ENCODE measurements at places on chromosomes 2 and 18. TPM values are rescaled to one million over a fixed set of nuclear protein-coding genes. Genes with fewer than 3 reads are reported as not detected.

DNA sequence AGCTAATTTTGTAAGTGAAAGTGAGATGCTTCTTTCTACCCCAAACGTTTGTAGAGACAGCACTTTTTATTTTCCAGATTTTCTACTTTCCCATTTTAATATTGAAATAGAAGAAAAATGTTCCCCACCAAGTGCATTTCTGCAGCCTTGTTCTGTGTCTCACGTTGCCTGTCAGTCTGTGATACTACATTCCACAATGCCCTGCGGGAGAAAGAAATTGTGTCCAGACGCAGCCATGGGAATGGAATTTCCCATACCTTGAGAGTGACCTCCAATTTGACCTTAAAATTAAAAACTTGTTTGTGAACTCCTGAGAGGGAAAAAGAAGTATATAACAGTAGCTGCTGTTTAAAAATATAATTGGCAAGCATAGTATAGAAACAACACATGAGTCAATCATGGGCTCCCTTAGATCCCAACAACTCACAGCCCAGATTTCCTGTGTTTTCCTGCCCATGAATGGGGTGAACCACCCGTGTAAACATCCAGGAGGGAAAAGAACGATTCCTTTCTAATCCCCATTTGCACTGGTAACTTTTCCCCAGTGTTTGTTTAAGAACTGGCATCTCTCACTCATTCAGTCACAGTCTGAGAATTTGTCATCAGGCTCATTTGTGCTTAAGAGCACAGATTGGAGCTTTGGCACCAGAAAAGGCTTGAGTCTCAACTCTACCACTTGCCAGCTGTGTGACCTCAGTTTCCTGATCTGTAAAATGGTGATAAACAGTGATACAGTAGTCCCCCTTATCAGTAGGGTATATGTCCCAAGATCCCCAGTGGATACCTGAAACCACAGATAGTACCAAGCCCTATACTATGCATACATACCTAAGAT is 166.1 kb upstream of the ZNF521 start:
- no peaks in the 10 kb centered on the region for H3K36me3 ChIP-seq
- H3K4me3 ChIP-seq = no peak overlapping the region
- no peak overlapping the region for H3K27ac ChIP-seq
- H3K27me3 ChIP-seq = no peaks in the 10 kb centered on the region
- H3K4me1 ChIP-seq = no peaks in the 10 kb centered on the region

GRCh38 chr18:61901323-61901986 is 8.6 kb upstream of the RNF152 start:
- H3K36me3 ChIP-seq = peaks cover 4% of the 10 kb centered on the region
- no peaks in the 10 kb centered on the region for H3K27me3 ChIP-seq
- no peaks in the 10 kb centered on the region for H3K4me1 ChIP-seq
- peak; percentile 79 for DNase-seq

GRCh38 chr2:217732992-217733391 is 269.8 kb downstream of the TNS1 start:
- no peak for DNase-seq
- no peaks in the 10 kb centered on the region for H3K36me3 ChIP-seq
- H3K27ac ChIP-seq = no peak overlapping the region
- H3K4me3 ChIP-seq = no peak overlapping the region

- no peaks in the 10 kb centered on the region for H3K27me3 ChIP-seq
- no peaks in the 10 kb centered on the region for H3K36me3 ChIP-seq
- DNase-seq = no peak
- H3K27ac ChIP-seq = no peak overlapping the region
- H3K4me1 ChIP-seq = no peaks in the 10 kb centered on the region
Measured at GRCh38 chr2:45755585-45756335, 104.3 kb downstream of the PRKCE start.

- peaks cover 18% of the 10 kb centered on the region for H3K36me3 ChIP-seq
- H3K4me3 ChIP-seq = no peak overlapping the region
- no peak for DNase-seq
- H3K27me3 ChIP-seq = no peaks in the 10 kb centered on the region
- H3K27ac ChIP-seq = no peak overlapping the region
- peaks cover 3% of the 10 kb centered on the region for H3K4me1 ChIP-seq
Measured at GRCh38 chr2:132372276-132372675, 44.3 kb upstream of the GPR39 start.

GRCh38 chr2:174577967-174578589 is 19.5 kb downstream of the WIPF1 start:
- no peaks in the 10 kb centered on the region for H3K4me1 ChIP-seq
- DNase-seq = no peak
- no peaks in the 10 kb centered on the region for H3K27me3 ChIP-seq
- H3K27ac ChIP-seq = no peak overlapping the region
- no peak overlapping the region for H3K4me3 ChIP-seq

GRCh38 chr2:126916744-126917143 is 18.1 kb downstream of the TEX51 start:
- no peaks in the 10 kb centered on the region for H3K4me1 ChIP-seq
- no peak overlapping the region for H3K4me3 ChIP-seq
- no peak overlapping the region for H3K27ac ChIP-seq
- no peaks in the 10 kb centered on the region for H3K36me3 ChIP-seq

DNA sequence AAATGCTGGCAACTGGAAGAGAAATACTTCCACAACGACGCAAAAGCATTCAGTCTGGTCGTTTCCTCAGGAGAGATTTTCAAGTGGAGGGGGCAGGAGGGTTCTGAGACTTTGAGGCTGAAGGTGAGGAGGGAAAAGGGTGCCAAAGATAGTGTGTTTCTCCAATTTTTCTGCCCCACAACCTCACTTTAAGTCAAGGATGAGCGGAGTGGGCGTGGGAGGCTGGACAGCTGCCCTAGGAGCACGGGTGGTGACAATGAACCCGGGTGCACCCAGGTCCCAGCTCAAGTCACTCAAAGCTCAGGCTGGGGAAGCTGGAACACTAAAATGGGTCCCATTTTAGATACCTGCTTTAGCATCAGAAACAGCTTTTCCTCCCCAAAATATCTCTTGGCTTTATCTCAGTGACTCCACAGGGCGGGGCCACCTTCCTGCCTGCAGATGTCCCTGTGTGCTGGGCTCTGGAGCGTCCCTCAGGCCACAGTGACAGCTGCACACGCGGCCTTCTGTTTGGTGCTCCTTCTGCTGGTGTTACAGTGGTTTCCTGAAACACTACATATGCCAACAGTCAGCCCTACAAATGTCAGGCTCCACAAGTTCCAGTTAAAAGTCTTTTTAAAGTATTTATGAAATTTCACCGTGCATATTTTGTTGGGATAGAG is 1.4 kb upstream of the MBP start:
- 0 out of 2 replicates have a peak, but pooled peaks cover 2% of the 10 kb centered on the region for H3K36me3 ChIP-seq
- no peaks in the 10 kb centered on the region for H3K4me1 ChIP-seq
- DNase-seq = no peak
- H3K27ac ChIP-seq = no peak overlapping the region

GRCh38 chr2:8438996-8439395 is 242.9 kb upstream of the ID2 start:
- no peaks in the 10 kb centered on the region for H3K36me3 ChIP-seq
- no peaks in the 10 kb centered on the region for H3K27me3 ChIP-seq
- no peak for DNase-seq

DNA sequence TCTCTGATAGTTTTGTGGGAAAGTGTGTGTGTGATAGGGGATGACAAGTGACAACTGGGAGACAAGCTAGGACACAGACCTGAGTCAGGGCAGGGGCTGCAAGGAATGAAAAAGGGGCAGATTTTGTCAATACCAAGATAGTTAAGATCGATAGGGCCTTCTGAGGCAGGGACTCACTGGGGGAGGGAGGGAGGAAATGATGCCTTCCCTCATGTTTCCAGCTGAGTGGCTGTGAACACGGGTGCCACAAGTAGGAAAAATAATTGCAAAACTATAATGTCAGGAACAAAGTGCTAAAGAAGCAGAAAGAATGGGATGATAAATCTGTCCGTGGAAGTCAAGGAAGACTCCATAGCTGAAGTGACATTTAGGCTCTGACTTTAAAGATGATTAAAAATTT is 24.2 kb downstream of the CDH2 start:
- no peaks in the 10 kb centered on the region for H3K27me3 ChIP-seq
- H3K36me3 ChIP-seq = no peaks in the 10 kb centered on the region
- peaks cover 10% of the 10 kb centered on the region for H3K4me1 ChIP-seq
- H3K4me3 ChIP-seq = no peak overlapping the region
- no peak for DNase-seq

DNA sequence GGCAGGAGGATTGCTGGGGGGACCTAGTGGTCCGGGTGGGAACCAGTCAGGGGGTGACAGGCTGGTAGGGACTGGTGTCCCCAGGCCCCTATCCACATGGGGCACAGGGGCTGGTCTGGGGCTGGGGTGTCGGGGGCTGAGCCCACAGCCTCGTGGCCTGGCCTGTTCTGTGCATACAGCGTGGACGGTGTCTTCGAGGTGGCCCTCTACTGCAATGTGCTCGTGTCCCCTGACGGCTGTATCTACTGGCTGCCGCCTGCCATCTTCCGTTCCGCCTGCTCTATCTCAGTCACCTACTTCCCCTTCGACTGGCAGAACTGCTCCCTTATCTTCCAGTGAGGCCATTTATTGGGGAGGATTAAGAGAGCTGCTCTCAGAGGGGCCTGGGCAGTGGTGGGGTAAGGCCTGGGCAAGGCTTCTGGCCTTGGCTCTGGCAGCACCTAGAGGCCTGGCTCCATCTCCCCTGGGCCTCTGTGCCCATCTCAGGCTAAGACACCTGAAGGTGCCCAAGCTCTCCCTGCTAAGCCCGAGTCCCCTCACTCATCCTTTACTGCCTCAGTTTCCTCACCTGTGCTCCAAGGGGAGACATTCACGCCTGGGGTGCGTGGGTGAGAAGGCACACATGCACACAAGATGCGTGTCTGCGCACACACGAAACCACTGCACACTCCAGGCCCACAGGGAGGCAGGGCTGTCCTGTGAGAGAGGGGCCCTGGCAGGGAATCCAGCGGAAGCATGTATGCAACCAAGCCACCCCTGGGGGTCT is 1.9 kb downstream of the CHRNG start:
- peaks cover 3% of the 10 kb centered on the region for H3K36me3 ChIP-seq
- DNase-seq = no peak
- H3K27ac ChIP-seq = no peak overlapping the region
- H3K4me1 ChIP-seq = peaks cover 4% of the 10 kb centered on the region
- H3K4me3 ChIP-seq = no peak overlapping the region

DNA sequence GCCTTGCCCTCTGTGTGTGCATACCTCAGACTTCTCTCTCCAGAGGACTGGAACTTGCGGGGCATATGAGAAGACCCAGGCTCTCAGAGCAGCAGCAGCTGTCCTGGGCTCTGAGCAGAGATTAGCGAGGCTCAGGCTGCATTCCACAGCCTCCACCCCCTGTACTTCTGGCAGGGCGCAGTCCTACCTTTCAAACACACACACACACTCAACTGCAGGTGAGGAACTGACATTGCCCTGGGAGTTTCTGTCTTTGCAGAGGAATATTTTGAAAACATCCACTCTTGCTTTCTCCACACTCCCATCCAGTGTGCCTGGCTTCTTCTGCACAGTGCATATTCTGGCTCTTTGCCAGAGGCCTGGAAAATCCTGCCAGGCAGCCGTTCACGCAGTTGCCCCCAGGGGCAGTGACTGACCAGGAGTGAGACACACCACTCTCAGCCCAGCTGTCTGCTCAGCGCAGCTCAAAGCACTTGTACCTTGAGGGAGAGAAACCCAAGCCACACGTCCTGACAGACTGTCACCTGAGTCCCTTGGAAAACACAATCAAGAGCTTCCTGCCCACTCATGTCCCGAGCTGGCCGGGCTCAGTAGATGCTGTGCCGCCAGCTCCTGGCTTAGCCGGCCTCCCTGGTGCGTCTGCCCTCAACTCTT is 460.8 kb downstream of the RNF144A start:
- H3K4me3 ChIP-seq = no peak overlapping the region
- DNase-seq = peak; percentile 33
- no peaks in the 10 kb centered on the region for H3K4me1 ChIP-seq
- 0 out of 3 replicates have a peak, but pooled peaks cover 4% of the 10 kb centered on the region for H3K36me3 ChIP-seq
- H3K27ac ChIP-seq = no peak overlapping the region

GRCh38 chr2:8595428-8595805 is 86.4 kb upstream of the ID2 start:
- H3K27me3 ChIP-seq = no peaks in the 10 kb centered on the region
- no peak overlapping the region for H3K27ac ChIP-seq
- no peaks in the 10 kb centered on the region for H3K4me1 ChIP-seq
- no peak overlapping the region for H3K4me3 ChIP-seq
- H3K36me3 ChIP-seq = no peaks in the 10 kb centered on the region
- no peak for DNase-seq

DNA sequence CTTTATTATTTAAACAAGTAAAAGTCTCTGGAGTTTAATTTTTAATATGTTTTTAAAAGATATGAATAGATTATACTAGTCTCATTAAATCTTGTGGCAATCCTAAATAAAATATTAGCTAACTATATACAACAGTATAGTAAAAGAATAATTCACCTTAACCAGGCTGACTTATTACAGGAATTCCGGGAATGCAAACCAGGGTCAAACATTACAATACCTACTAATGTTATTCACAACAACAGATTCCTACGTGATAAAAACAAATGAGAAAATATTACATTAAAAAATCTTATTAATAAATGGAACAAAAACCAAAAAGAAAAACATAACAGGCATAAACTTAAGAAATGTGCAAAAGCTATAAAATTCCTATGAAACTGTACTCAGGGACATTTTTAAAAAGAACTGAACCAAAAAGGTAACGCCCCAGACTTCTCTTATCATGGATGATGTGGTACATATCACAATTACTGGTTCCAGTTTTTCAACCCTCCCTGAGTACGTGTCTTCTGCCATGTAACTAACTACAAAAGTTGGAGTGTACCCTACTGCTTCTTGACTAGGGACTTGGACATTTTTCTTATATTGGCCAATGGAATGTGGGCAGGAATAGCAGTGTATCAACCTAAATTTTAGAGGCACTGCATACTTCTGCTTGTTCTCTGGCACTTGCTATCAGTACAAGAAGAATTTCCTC is 20.2 kb downstream of the TTC21B start:
- no peak overlapping the region for H3K4me3 ChIP-seq
- peak overlapping the region; percentile 68 for H3K27ac ChIP-seq
- H3K27me3 ChIP-seq = no peaks in the 10 kb centered on the region
- peaks cover 4% of the 10 kb centered on the region for H3K4me1 ChIP-seq

DNA sequence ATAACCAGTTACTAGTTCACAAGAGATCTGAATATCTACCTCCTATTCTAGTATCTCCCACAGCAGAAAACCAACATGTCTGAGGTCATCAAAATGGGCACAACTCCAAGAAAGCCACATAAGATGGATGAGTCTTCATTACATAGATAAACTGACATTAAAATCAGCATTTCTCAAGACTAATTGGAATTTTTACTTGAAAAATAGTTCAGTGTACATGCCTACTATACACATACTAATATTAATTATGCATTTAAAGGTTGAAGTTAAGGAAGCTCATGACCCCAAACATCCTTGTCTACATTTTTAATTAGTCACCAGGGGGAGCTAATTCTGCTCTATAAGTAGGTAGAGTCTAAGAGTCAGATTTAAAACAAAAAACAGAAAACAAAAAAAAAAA is 41.9 kb downstream of the ZNF521 start:
- no peaks in the 10 kb centered on the region for H3K4me1 ChIP-seq
- no peaks in the 10 kb centered on the region for H3K36me3 ChIP-seq
- H3K4me3 ChIP-seq = no peak overlapping the region
- H3K27ac ChIP-seq = no peak overlapping the region

GRCh38 chr2:70083344-70084156 is 3.7 kb upstream of the PCBP1 start:
- H3K27me3 ChIP-seq = no peaks in the 10 kb centered on the region
- H3K4me3 ChIP-seq = no peak overlapping the region
- peaks cover 3% of the 10 kb centered on the region for H3K4me1 ChIP-seq
- no peak for DNase-seq

- no peaks in the 10 kb centered on the region for H3K36me3 ChIP-seq
- H3K27ac ChIP-seq = no peak overlapping the region
- no peaks in the 10 kb centered on the region for H3K27me3 ChIP-seq
- DNase-seq = no peak
Measured at GRCh38 chr2:119488245-119489214, 35.8 kb downstream of the SCTR start.

The TAF4B gene
- total RNA-seq = 20.4 TPM

The RIT2 gene
- total RNA-seq = 1.3 TPM

The ZNF892 gene
- total RNA-seq = 13.3 TPM

The CIB4 gene
- not detected for total RNA-seq

The IL1RN gene
- not detected for total RNA-seq

The CXCR4 gene
- total RNA-seq = 0.79 TPM

Data from H9 (cell line).